Adipocyte (in vitro differentiated cells): ENCODE measurements at places on chromosomes 7 and 10.
A peak's percentile ranks its signal among the peaks of the same experiment; 100 is the strongest.

- DNase-seq, result no peak
These were observed 150.4 kb downstream of the SRPK2 start for GRCh38 chr7:105238198-105238765.

- peak; percentile 34 for DNase-seq
These were observed 142.6 kb upstream of the KAT6B start for GRCh38 chr10:74683621-74684364.

DNA sequence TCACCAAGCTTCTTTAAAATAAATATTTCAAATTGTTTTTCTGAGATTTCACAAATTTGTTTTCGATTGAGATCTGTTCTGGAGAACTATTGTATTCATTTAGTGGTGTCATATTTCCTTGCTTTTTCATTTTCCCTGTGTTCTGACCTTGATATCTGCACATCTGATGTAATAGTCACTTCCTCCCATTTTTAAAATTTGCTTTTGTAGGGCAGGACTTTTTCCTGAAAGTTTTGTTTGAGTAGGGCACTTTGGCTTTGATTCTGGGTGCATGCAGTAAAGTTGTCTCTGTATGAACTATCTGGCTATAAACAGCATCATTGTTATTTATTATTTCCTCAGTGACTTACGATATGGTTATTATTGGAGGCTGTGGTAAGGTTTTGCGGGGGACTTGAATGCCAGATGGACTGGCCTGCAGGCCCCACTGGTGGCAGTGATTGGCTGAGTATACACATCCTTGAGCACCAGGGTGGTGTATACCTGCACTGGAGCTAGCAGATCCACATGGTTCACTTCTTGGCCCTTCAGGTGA is 83.6 kb downstream of the CSTF2T start:
- no peak for DNase-seq

DNA sequence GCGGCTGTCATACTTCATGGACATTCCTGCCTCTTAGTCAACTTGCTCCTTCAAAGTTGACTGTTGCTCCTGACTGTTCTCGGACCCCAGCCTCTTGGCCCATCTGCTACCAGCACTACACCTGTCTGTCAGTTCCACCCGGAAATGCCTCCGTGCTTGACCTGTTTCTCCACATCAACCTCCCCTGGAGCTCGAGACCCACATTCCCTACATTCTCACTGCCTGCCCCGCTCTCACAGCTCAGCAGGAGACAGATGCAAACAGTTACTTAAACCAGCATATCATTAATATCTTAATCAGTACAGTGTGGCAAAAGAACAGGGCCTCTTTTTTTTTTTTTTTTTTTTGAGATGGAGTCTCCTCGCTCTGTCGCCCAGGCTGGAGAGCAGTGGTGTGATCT is 174.3 kb downstream of the NRP1 start:
- DNase-seq, result no peak

DNA sequence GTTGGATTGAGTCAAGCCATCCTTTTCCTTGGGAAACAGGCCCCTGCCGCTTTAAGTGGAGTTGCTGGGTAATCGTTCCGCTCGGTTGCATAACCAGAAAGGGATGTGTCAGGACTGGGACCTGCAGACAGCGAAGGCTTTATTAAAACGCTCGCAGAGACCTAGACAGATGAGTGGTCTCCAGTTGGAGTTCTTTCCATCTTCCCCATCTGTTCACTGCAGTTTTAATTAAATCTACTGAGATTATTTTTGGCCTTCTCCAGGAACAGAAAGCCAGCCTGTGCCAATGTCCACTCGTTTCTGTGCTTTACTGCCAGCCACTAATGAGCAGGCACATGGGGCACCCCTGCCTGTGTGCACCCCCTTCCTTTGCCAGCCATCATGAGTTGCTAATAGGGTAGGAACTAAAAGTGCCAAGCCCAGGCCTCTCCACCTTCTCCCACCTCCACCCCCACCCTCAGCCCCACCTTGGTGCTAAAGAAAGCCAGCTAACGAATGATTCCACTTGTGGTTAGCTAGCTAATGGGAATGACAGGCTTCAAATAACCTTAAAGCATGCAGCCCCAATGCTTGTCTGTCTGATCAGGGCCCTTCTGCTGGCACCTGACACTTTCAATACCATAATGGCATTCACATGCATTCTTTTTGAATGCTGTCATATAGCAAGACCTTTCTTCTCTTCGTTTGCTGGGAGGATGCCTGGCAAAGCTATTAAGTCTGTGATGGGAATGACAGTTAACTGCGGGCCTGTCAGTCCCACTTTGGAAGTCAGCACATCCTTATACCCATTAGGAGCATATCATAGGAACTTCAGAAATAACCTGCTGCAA is 556.8 kb upstream of the GALNT17 start:
- DNase-seq, result peak; percentile 15

DNA sequence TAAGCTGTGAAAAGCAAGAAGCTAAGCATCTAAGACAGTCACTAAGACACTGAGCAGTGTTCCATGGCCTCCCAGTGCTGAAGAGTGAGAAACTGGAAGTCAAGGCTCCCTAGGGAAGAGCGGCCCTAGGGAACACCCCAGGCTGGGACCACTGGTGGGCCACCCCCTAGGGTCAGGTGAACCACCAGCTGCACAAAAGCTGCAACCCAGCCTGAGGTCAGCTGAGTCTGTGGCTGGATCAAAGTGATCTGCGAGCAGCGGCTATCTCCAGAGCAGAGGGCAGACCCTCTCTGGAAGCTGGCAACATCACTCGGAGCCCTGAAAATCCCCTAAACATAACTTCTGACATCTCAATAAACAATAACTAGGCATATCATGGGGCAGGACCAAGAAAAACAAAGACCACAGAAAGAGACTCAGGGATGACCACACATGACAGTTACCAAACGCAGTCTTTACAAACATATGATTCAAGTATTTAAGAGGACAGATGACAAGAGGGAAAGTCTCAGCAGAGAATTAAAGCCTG is 125.8 kb downstream of the DLG5 start:
- no peak for DNase-seq

DNA sequence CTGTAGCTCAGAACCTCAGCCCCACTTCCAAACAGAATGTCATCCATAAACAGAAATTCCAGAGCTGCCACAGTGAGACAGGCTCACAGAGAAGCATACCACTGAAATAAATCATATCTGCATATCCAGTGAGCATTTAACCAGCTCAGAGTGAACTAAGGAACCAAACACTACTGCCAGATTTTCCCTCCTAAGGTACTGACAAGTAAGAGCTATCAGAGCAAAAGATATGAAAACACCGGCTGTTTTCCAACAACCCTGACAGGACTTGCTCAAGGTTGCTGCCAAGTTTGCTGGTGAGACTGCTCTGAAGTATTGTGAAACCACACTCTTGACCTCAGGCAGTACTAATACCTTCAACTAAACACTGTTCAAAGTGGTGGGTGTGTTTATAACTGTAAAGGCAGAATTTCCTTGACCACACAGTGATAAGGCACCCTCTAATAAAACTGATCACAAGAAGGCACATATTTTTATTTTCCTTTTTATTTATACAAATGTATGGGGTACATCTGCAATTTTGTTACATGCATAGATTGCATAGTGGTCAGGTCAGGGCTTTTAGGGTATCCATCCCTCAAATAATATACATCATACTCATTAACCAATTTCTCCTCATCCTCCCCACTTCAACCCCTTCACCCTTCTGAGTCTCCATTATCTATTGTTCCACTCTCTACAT is 18.3 kb downstream of the SGMS1 start:
- peak; percentile 90 for DNase-seq

GRCh38 chr10:20760460-20760859 is 136.7 kb downstream of the NEBL start:
- no peak for DNase-seq

DNA sequence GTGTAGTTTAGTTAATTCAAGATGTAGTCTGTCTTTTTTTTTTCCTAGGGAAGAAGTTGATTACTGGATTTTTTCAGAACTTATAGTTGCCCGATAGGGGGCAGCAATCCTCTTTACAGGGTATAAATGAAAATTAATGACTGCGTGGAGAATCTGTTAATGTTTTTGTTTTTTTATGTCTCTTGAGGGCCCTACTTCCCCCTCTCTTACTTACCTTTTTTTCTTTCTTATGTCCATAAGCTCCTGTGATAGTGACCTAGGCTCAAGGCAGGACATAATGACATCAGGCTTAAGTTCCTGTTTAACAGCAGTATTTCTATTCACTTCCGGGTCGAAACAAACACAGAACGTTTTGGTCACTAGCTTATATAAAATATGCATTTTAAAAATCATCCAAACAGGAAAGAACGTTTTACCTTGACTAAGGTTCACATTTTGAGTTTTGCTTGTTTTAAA is 18.8 kb downstream of the CDC123 start:
- peak; percentile 90 for DNase-seq

DNA sequence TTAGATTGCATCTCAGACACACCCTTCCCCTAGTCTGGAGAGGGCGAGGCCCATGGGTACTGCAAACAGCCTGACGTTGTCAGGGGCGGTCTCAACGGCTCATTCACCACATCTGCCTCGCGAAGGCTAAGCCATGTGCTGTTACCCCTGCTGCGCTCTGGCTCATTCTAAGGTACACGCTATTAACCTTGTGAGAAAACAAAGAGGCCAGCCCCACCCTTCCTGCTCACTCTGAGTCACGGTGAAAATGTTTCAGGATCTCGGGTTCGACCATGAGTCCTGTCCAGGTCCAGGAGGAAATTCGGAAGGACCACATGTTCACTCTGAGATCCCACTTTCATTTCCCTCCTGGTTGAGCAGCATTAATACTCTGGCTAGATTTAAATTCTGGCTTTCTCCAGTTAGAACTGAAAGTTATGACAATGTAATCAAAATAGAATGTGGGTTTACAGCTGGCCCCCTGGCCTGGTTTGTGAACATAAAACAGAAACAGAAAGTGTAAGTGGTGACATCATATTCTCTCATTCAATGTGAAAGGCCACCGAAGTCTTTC is 55.2 kb downstream of the EGFR start:
- DNase-seq, result peak; percentile 80
